ENCODE measurements at places on chromosomes 3 and 15. TPM values are rescaled to one million over a fixed set of nuclear protein-coding genes. Genes with fewer than 3 reads are reported as not detected.

GRCh38 chr3:122609798-122610559, 32.5 kb downstream of the PARP15 start:
- DNase-seq: peak; percentile 81

DNA sequence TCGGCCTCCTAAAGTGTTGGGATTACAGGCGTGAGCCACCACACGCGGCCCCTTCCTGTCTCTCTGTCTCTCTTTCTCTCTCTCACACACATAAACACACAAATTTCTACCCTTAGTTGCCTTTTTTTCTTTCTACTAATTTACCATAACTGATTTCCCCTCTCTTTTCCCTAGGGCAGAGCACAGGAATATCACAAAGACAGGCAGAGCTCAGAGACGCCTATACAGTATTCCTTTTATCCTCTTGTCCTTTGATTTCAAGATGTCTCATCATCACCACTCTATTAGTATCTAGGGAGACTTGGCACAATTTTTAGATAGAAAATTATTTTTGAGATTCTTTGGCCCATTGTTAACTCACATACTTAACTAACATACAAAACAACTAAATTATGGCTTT, 25.8 kb upstream of the ST3GAL6 start:
- DNase-seq: no peak

The FYCO1 gene
- 10.9 TPM for total RNA-seq

- no peak for DNase-seq
Observed at GRCh38 chr3:37054370-37054769, 61.1 kb downstream of the MLH1 start.

The EIF4E3 gene
- 2.7 TPM for total RNA-seq

GRCh38 chr3:65751123-65751700, 287.5 kb downstream of the MAGI1 start:
- DNase-seq: no peak

The ITIH4 gene
- 0.07 TPM for total RNA-seq

The ATP10A gene
- total RNA-seq: 13.2 TPM

The AADAC gene
- total RNA-seq: not detected

- DNase-seq: no peak
Observed at GRCh38 chr3:16456784-16457415, 56.6 kb downstream of the RFTN1 start.

DNA sequence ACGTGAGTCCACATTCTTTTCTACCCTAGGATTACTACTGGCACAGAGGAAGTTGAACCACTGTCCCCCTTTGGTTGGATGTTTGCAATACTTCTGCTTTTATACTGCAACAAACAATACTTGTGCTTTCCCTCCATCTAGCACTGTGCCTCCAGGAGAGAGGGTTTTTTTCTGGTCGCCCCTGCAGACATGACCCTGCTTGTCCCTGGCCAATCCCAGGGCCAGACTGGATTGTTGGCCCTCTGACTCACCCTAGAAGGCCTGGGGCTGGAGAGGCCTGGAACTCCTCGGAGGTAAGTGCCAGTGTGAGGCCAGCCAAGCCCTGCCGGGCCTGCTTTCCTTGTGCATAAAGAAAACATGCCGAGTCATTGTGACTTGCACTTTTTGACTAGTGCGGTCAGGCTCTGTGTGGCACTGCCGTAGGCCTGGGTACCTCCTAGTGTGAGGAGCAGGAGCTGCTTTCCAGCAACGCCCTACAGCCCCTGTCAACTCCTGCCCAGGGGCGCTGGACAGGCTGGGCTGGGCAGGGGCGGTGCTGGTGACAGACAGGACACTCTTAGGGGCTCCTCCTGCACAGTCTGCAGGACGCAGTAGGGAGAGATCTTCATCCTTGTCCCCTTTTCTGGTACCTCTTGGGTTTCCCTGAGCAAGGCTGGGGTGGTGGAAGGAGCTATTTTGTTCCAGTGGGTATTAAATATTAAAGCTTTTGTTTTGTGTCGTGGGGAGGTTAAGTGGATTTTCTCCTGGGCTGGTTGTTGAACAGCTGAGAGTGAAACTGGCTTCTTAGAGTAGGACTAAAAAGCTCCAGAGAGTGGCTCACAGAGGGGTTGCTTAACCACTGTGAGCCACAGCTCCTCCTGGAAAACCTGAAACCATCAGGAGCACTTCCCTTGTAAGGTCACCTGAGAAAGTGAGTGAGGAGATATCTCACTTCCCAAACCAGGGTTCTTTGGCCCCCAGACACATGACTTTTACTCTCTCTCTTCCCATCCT, 14.4 kb upstream of the TKT start:
- peak; percentile 92 for DNase-seq

DNA sequence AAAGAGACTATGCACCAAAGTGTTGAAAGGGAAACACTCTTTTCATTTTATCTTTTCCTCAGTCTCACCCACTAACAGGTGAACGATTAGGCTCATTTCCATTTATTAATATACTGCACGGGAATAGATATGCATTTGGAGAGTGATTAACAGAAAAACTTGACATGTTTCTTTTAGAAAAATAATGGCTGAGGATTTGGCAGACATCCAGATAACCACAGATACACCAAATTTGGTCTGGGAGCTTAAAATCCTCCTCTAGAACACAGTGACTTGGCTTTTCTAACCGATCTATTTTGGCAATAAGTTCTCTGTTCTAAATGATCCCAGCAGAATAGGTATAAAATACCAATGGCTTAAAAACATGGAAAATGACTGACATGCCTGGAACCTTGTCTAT, 459.3 kb upstream of the SGO1 start:
- DNase-seq: no peak

GRCh38 chr3:71723452-71724170, 1.6 kb downstream of the EIF4E3 start:
- no peak for DNase-seq

The LRRC3B gene
- total RNA-seq: not detected

The FOXB1 gene
- total RNA-seq: not detected

The PCLAF gene
- 107 TPM for total RNA-seq

- no peak for DNase-seq
Observed at GRCh38 chr3:192940129-192940528, 22.5 kb upstream of the MB21D2 start.

GRCh38 chr3:24480497-24480896, 14.2 kb downstream of the THRB start:
- no peak for DNase-seq

- no peak for DNase-seq
Observed at GRCh38 chr3:78823859-78824258, 943.9 kb downstream of the ROBO1 start.

- no peak for DNase-seq
Observed at GRCh38 chr3:169596126-169596525, 67.4 kb downstream of the MECOM start.

The HYAL3 gene
- 7.8 TPM for total RNA-seq

- no peak for DNase-seq
Observed at GRCh38 chr3:172065527-172065926, 26.1 kb downstream of the FNDC3B start.

DNA sequence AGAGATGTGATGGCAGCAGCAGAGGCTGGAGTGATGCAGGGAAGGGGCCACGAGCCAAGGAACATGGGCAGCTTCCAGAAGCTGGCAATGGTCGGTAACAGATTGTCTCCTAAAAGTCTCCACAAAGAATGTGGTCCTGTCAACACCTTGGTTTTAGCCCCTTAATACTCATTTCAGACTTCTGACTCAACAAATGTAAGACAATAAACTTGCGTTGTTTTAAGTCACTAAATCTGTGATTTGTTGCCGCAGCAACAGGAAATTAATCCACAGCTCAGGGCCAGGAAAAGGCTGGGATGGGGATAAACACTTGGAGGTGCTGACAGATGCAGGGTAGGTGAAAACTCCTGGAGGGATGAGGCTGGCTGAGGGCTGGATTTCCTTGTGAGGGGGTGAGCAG, 69.9 kb downstream of the OXNAD1 start:
- no peak for DNase-seq

The GASK1A gene
- total RNA-seq: 1.1 TPM

The PRSS50 gene
- not detected for total RNA-seq

The DLEC1 gene
- total RNA-seq: not detected

DNA sequence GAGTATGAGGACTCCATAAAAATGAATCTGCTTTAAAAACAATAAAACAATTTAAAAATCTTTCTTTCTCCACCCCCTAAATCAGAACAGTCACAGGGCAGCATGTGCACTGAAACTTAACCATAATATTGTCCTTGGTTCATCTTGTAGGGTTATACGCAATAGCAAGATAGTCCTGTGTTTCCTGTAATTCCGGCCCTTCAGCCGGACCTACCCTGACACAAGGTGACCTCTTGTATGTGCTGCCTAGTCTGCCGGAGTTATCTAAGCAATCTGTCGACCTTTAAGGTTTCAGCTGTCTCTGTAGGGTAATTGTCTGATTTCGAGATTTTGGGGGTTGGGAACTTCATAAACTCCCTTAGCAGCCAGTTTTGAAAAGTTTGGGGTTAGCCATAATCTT, 99.9 kb downstream of the DHX36 start:
- no peak for DNase-seq

GRCh38 chr3:37183976-37184375, 9.6 kb upstream of the LRRFIP2 start:
- no peak for DNase-seq

GRCh38 chr3:70261283-70261682, 51.2 kb downstream of the MDFIC2 start:
- DNase-seq: no peak

The ACTC1 gene
- total RNA-seq: not detected

GRCh38 chr3:123749711-123750110, 134.4 kb downstream of the MYLK start:
- DNase-seq: peak; percentile 95

GRCh38 chr3:180036092-180036670, 556 bp downstream of the PEX5L start:
- DNase-seq: no peak

GRCh38 chr15:93527374-93528050, 438.5 kb upstream of the RGMA start:
- no peak for DNase-seq

DNA sequence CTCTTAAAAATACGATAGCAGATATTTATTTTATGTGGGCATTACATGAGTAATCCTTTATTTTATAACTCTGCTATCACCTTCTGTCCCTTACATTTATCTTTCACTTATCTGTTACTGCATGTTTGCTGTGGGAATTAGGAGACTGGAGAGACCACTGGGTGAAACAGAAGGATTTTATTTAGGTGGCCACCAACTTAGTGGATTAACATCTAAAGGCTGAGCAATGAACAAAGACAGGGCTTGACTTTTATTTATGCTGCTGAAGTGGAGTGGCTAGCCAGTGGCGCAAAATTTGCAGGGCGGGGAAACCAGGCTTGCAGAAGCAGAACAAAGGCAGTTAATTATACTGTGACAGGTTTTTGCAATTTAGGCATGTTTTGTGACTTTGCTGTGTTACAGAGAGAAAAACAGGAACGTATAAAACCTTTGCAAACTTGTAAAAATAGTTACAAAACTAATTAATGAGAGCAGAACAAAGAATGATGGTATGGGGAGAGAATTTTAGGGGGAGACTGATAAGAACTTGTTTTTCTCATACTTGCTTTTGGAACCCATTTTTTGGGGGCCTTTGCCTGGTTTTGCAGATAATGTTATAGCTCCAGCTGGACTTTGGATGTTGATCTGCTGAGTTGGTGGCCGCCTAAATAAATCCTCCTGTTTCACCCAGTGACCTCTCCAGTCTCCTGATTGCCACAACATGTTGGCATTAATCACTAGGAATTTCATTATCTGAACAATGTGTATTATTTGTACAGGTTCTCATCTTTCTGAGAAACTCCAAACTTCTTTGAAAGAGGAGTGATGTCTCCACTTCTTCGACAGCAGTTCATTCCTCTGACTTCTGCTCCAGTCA, 18.0 kb downstream of the KLHL24 start:
- DNase-seq: no peak

The MYH15 gene
- 0.22 TPM for total RNA-seq

- no peak for DNase-seq
Observed at GRCh38 chr3:39434574-39434973, 28.1 kb downstream of the RPSA start.

DNA sequence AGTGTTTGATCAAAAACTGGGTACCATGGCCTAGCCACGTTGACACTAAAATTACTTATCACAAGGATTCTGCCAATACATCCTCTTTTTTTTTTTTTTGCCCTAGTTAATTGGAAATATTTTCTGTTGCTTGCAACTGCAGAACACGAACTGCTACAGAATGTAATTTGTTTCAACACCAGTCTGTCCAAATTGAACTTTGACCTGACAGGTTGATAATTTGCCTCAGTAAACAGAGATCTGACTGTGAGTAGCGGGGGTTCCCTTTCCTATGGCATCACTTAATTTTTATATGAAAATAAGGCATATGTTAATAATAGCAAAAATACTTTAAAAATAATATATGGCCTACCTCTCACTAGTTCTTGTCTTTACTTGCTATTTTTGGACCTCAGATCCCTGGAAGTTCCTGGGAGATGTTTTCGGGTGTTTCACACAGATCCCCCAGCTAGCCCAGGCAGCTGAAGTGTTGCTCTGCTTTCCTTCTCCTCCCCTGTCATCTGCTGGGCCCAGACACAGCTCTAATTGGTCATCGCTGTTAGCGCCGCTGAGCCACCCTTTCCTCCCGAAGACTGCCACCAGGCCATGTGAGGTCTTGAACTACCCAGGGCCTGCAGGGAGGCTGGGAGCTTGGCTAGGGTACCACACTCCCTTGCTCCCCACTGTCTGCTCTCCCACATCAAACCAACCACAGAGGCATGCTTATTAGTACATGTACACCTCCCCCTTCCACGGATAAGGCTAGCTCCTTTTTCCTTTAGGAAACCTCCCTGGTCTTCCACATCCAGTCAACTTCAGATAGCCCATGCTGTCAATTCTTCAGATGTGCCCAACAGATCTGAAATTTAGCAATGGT, 89.8 kb upstream of the RNF7 start:
- no peak for DNase-seq

The PXK gene
- 12.4 TPM for total RNA-seq

The TOPBP1 gene
- total RNA-seq: 37.3 TPM

The NR1I2 gene
- 0.69 TPM for total RNA-seq

The SPTSSB gene
- 0.22 TPM for total RNA-seq

- DNase-seq: no peak
Observed at GRCh38 chr3:14357463-14357862, 44.9 kb upstream of the SLC6A6 start.

DNA sequence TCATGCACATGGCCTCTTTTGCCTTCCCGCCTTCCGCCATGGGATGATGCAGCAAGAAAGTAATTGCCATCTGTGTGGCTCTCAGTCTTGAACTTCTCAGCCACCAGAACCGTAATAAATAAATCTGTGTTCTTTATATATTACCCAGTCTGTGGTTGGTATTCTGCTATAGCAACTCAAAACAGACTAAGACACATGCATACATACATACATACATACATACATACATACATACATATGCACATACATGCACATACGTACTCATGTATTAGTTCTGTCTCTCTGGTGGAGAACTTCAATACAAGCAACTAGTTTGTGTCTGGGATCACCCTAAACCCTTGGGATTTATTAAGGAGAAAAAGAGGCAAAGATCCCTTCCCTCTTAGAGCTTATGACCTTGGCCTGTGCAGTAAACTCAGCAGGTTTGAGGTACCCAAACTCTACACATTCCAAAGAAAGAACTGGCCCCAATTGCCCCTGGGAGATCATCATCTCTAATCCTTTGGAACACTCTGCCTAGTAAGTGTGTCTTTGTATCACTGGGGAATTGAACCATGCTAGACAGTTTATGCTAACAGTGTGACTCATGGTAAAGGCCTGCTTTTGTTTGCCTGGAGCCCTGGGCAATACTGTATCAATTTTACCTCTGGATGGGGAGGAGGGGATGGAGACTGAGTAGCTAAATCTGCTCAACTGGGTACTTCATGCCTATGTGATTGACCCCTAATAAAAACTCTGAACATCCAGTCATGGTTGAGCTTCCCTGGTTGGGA, 115.6 kb upstream of the LMCD1 start:
- DNase-seq: peak; percentile 36

The HDGFL3 gene
- total RNA-seq: 43.1 TPM

Data from epithelial cell of proximal tubule (primary cell).